ENCODE measurements at places on chromosomes 6 and 20.

- no peak for DNase-seq
Measured at GRCh38 chr6:105459049-105459448, 56.2 kb upstream of the PREP start.

GRCh38 chr6:71459162-71459561, 170.6 kb downstream of the OGFRL1 start:
- no peak for DNase-seq

DNA sequence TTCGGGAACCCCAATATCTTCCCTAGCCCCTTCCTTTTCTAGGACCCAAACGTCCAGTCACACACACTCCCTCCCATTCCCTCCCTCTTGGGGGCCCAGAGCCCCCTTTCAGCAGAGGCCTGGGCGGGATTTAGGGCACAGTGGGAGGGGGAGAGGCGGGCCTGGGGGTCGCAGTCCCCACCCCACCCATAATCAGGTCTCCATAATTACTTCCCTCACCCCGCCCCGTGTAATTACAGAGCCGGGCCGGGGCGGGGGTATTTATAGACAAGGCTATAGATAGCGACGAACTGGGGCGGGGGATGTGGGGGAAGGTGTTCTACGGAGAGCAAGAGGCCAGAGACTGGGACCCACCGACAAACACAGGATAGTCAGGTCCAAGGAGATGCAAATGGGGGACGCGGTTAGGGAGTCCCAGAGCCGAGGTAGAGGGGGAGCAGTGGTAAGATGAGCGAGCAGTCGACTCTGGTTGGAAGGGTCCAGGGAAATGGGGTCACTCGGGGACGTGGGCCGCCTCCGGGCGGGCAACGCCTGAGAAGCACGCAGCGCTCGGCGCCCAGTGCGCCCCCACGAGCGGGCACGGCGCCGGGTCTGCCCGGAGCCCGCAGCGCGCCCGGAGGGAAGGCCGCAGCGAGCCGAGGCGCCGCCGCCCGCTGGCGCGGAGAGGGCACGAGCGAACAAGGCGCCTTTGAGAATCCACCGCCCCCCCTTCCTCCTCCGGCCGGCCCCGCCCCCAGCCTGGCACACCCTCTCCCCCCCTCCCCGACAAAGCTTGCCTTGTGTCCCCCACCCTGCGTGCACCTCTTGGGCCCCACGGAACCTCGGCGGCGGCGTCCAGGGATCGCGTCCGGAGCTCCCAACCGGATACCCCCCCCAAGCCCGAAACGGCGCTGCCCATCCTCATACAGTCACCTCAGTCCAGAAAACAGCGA, 670 bp upstream of the COL11A2 start:
- no peak for DNase-seq

GRCh38 chr6:19925533-19925932, 88.4 kb downstream of the ID4 start:
- no peak for DNase-seq

DNA sequence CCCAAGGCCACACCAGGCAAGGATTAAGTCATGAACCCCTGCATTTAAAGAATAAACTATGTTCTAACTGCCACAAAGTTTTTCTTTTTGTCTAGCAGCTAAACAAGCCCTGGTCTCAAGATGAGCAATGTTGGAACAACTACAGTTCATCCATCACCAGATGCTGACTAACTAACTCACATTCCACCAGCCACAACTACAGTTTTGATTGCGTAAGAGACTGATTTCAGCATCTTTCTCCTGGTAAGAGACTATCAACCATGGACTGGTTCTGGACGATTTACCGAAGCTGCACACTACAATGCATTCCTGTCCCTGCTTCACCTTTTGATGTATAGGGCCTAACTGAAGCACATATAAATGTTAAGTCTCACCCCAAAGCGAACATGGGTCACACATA, 43.0 kb downstream of the F13A1 start:
- DNase-seq = no peak

- DNase-seq = no peak
Measured at GRCh38 chr6:11964729-11965335, 47.3 kb upstream of the HIVEP1 start.

- DNase-seq = no peak
Measured at GRCh38 chr20:36217226-36217625, 19.1 kb upstream of the AAR2 start.

GRCh38 chr20:20680991-20681508, 31.4 kb downstream of the RALGAPA2 start:
- no peak for DNase-seq

DNA sequence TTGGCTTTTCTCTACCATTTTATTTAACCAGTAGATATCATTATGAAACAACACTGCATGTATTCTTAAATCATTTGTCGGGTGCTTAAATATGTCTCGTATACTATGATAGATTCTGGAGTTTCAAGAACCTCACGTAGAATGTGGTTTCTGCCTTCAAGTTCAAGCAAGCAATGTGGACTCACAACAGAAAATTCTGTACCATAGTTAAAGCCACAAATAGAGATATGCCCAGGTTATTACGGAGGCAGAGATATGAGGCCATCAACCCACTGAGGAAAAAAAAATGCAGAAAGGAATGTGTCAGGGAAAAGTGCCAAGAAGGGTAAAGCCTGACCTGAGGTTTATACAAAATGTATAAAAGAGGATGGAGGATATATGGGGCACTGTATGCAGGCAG, 109.9 kb downstream of the GFRAL start:
- no peak for DNase-seq

- no peak for DNase-seq
Measured at GRCh38 chr20:24779131-24779530, 169.9 kb upstream of the CST7 start.

Data from foreskin melanocyte (primary cell).